Right lobe of liver (tissue), 6 donors: ENCODE measurements at places on chromosomes 7 and 10.

DNA sequence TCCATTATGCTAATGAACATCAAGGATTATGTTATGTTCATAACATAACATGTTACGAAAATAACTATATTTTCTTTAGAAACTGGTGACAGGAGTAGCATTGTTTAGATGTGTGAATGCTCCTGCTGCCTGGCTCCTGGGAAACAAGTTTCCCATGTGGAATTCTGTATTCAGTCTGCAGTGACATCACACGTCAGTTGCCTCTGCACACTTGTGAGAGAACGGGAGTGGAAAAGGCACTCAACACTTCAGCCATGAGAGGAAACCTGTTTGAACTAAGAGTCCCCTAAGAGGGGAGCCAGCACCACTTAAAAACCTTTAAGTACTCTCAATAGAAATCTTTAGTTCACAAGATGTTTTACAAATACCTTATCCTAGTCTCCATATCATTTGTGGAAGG is 140.3 kb upstream of the FAM20C start:
- DNase-seq = no peak

DNA sequence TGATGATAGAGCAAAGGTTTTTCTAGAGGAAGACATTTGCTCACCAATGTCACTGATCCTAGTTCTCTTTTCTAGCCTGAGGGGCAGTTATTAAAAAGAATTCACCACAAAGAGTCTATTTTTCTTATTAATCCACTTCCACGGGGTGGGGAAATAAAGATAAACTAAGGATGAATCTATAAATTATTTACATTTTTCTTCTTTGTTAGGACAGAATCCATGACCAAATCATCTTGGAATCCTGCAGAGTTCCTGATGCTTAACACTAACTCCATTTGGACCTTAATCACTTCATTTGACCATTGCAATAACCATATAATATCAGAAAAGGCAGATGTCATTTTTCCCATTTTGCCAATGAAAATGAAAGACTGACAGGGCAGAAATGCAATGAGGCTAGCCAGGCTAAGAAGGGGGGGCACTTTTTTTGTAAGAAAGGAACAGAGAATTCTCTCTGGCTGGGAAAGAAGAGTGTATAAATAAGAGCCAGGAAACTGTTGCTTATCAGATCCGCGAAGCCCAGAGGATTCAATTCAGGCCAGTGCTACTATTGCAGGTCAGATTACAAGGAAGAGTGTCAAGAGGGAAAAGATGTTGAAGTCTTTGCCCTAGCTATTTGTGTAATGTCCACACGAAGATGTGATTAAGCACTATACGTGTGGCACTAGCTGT is 433.2 kb downstream of the TNS3 start:
- no peak for DNase-seq

DNA sequence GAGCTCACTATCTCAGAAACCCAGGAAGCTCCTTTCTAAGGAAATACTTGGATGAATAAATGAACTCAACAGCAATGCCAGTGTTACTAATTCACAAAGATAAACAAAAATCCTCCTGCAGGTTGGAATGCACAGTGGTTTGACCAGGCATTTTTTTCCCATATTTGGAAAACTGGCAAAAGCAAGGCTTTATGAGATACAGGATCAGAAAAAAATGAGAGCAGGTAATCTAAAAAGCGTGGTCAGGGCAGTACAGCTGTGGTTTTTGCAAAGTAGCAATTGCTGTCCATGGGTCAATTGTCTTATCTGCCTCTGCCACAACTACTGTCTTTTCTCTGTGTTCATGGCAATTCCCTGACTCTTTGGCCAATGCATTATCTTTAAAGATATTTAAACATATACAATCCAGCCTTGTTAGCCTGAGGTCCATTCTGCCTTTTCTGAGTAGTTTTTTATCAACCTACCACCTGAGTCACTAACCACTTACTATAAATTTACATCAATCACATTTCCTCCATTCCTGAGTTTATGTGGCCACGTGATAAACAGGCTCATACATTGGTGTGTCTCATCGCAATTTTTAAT is 564.5 kb upstream of the IGFBP3 start:
- no peak for DNase-seq

DNA sequence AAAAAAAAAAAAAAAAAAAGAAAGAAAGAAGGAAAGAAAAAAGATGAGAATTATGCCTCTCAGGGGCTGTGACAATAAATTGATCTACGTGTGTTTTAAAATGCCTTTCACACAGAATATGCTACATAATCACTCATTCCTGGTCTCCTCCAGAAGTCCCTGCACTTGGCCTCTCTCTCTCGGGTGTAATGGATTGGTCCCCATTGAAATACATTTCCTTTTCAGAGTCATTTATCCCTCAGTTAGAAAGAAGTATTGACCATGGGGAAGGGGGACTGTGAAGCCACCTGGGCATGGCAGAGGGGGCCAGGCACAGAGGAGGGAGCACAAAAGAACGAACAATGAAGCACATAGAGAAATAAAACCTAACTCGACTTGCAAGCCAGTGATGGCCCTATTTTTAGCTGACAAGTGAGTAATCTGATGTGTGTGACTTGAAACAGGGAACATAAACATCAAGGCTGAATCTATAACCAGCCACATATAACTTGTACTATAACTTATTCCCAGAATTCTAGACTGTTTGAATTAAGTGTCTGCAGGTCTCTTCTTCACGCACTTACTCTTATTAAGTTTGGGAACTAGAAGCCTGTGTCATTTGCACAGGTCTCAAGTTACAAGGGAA is 490.8 kb downstream of the KCNMA1 start:
- DNase-seq = no peak

DNA sequence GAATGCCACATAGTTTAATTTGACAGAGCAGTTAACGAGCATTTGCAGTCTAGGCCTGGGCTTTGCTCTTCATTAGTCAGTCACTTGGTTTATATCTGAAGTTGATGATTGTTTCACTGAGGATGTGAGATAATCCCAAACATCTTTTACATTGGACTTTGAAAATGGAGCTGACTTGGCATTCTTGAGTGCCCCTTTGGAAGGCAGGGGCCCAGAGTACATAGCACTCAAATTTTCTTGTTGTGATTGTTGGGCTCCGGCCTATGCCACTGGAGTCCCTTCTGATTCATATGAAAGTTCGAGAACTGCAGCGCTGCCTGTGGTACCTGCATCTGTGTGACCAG is 21.9 kb downstream of the DNAJB6 start:
- no peak for DNase-seq

DNA sequence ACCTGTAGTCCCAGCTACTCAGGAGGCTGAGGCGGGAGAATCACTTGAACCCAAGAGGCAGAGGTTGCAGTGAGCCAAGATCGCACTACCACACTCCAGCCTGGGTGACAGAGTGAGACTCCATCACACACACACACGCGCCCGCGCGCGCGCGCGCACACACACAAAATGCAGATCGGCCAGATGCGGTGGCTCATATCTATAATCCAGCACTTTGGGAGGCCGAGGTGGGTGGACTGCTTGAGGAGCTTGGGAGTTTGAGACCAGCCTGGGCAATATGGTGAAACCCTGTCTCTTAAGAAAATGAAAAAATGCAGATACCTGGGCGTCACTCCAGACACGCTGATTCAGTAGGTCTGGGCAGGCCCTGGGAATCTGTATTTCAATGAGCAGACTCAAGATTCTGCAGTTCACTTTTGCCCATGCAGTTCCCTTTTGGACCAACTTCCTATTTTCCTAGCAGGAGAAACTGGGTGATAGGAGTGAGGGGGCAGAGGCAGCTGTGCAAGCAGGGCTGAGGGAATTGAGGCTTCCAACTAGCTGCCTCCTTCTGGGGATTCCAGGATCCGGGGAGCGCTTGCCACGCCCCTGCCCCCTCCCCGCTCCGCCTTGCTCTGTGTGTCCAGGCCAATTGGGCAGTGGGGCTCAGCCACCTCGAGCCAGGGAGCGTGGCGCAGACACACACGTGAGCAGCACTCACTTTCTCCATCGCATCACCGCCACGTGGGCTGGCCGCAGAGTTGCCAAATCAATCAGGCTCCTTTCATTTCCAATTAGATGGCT is 173.6 kb downstream of the SH3PXD2A start:
- no peak for DNase-seq

- peak; percentile 74 for DNase-seq
Measured at GRCh38 chr7:57868771-57869483, 418.9 kb downstream of the ZNF716 start.

DNA sequence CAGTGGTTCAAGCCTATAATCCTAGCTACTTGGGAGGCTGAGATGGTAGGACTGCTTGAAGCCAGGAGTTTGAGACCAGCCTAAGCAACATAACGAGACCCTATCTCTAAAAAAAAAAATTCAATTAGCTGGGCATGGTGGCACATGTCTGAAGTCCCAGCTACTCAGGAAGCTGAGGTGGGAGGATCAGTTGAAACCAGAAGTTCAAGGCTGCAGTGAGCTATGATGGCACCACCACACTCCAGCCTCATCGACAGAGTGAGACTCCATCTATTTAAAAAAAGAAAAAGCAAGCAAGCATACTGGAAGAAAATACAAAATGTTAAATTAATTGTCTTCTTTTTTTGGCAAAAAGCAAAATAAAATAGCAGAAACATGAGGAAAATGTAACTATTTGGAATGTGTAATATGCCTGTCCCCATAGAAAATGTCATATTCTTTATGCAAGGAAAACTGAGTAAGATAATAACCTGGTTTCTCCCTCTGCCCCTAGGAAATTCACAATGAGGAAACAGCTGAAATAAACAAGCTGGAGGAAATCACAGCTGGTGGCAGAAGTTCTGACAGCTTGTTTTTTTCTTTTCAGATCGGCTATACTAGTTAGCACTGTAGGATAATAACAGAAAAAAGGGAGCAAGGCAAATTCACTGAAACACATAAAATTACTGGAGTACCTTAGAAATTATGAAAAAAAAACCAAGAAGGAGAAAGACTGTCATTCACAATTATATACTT is 48.5 kb downstream of the HERPUD2 start:
- DNase-seq = no peak

GRCh38 chr10:123991611-123992570 is 100.3 kb upstream of the CPXM2 start:
- no peak for DNase-seq

- DNase-seq = no peak
Measured at GRCh38 chr10:15113766-15114165, 16.6 kb downstream of the RPP38 start.

DNA sequence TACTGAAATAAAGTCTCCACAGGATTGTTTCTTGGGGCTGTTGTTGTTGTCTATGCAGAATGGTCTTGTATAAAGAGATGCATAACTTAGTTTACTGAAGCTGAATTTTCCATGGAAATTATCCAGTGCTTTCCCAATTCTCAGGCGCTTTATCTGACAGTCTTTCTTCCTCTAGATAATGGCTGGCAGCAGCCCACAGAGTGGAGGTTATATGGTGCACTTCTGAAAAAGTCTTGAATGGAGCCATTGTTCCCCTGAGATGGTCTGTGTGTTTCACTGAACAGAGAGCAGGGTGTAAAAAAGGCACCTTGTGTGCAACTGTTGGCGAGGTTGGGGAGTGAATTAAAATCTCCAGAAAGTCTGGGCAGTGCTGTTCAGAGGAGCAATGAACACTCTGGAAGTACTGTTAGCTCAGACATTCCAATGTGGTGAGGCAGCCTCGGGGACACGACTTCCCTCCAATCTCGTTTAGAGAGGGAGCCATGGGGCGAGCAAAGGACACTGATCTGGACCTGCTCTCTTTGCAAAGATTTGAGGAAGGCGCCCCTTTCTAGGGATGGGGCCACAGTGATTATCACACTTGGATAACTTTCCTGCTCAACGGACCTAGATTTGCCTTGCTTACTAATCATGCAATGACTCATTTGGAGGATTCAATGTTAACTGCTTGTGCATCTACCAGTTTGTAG is 2.0 kb upstream of the PLCE1 start:
- DNase-seq = no peak

DNA sequence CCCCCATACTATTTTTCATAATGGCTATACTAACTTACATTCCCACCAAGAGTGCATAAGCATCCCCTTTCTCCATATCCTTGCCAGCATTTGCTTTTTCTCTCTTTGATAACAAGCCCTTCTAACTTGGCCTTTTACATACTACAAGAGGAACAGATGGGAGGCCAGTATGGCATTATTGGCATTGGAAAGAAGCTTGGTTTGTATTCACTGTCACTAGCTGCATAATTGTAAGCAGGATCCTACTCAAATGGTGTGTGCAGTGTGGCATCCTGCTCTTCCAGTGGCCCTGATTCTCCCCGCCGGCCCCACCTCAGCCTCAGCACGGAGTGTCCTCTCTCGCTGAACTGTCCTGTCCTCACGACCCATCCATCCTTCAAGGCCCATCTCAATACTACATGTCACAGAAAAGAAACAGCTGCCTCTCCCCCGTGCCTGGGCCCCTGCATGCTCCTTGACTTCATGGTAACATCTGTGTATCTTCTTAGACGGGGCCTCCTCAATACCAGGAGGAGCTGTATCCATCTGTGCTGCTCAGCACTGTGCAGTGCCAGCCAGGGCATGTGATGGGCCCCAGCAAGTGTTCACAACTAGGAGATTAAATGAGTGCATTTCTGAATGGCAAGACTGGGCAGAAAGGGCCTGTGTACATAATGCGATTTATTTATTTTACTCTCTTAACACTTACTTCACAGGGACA is 205.2 kb downstream of the COBL start:
- no peak for DNase-seq
